Skeletal muscle cell (primary cell): ENCODE measurements at places on chromosomes 12 and 14.

DNA sequence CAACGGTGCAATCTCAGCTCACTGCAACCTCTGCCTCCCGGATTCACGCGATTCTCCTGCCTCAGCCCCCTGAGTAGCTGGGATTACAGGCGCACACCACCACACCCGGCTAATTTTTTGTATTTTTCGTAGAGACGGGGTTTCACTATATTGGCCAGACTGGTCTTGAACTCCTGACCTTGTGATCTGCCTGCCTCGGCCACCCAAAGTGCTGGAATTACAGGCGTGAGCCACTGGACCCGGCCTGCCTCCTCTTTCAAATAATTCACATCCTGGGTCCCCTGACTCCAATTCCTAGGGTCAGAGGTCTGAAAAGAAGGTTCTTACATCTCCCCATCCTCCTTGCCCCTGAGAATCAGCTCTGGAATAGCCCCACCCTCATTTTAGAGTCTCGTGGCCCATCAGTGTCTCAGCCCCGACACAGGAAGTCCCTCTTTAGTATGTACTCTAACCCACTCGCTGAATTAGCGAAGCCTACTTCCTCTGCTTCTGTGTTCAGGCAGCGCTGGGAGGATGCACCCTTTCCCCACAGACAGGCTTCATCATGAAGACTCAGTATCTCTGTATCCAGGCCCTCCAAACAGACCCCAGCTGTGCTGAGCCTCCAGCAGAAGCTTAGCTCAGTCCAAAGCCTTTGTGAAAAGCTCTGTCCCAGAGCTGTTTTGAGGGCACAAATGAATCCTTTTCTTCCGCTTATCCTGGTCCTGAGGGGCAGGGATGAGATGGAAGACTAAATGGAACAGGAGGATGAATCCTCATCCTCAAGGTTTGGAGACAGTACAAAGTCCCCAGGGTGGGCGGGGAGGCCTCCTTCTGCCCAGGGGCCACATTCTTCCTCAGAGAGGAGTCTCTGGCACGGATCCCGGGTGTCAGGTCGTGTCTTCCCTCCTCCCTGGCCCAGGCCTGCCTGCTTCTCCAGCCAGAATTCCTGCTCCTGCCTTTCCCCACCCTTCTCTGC, 3.5 kb downstream of the LPAR5 start:
- DNase-seq, result no peak

- no peak for DNase-seq
Measured at GRCh38 chr12:80791863-80792262, 75.2 kb downstream of the MYF5 start.

GRCh38 chr12:23556661-23557060, 392.8 kb downstream of the SOX5 start:
- no peak for DNase-seq

- DNase-seq, result no peak
Measured at GRCh38 chr14:68367536-68367935, 425.3 kb downstream of the ZFP36L1 start.

DNA sequence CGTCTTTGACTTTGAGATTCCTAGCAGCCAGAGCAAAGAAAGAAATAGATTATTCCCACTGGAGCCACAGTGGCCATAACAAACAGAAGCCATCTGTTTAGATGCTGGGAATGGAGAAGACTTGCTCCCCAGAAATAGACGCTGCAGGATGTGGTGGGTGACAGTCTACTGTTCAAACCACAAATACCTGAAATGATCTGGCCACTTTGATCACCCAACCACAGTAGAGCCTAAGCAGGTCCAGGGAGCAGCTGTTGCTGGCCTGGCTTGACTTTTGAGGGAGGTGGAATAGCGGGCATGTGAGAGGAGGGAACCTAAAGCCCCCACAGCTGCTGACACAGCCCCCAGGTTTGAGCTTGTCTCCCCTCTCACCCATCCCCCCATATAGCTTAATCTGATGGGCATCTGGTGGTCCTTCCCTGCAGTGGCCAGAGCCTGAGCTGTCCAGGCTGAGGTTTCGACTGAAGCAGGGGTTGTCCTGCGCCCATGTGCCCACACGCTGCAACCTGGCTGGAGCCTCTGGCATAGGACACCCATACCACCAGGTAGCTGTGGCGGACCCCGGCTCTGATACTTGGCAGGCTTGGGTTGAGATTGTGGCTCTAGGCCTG, 38.7 kb downstream of the SH2B3 start:
- DNase-seq, result peak; percentile 42
